ENCODE measurements at places on chromosomes 12 and 14. TPM values are rescaled to one million over a fixed set of nuclear protein-coding genes. Genes with fewer than 3 reads are reported as not detected.

The MRPL52 gene
- total RNA-seq = 76.7 TPM

The ANO4 gene
- not detected for total RNA-seq

The SLC17A8 gene
- total RNA-seq = not detected

The NACA gene
- 1,035 TPM for total RNA-seq

DNA sequence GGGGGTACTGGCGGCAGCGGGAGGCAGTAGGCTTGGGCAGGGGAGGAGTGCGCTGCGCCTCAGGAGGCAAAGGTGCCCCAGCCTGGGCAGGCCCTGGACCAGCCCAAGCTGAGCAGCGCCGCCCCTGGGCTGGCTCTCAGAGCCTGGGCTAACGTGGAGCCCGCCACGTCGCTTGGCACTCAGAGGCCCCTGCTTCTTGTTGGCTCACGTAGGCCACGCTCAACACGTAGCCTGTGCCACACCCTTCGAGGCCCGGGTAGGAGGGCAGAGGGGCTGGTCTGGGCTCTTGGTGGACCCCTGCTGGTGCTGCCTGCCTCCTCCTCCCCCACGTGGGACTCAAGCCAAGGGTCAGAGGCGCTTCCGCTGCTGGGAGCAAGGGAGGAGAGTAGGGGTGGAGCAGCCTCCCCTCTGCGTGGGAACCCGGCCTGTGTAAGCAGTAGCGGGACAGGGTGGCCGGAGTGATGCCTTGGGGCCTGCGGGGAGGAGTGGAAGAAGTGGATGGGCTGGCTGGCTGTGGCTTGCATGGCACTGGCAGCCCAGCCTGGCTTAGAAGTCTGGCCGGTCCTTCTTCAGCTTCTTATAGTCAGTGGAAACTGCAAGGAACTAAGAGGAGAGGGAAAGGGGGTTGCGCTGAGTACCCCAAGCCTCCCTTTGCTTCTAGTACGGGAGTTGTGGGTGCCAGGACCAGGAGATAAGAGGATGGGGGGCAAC lies 5.7 kb downstream of the SHMT2 start:
- H3K36me3 ChIP-seq = peaks cover 38% of the 10 kb centered on the region
- H3K4me1 ChIP-seq = peaks cover 22% of the 10 kb centered on the region
- peaks cover 6% of the 10 kb centered on the region for H3K27me3 ChIP-seq
- no peak overlapping the region for H3K4me3 ChIP-seq
- no peak overlapping the region for H3K27ac ChIP-seq

DNA sequence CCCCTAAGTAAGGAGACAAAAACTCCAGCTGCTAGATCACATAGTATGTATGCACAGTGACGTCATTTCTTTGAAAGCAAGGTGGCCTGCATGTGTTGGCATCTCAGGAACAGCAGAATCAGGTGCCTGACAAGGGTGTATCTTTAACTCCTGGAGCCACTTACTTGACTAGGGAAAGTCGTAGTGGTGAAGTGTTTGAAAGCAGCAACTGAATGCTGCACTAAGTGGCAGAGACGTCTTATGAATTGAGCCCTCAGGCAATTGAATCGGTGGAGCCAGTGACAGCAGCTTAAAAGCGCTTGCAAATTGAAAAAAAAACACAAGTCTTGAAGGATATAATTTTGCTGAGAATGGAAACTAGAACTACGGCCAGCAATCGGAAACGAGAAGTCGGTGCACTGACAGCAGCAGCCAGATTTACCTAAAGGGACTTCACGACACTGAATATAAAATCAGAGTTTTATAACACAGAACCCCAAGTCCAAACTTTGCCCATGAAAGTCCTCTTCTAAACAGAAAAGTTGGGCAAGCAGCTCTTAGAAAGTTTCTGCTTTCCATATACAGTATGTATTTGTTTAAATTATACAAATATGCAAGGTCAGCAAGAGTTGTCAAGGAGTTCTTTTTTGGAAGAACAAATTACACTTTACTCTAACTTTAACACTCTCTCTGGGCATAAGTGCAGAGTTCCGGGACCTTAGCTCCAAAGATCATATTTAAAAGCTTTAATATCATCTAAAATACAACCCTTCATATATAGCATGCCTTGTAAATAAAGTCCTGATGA lies 1.1 kb downstream of the IGF1 start:
- no peak for DNase-seq
- no peak overlapping the region for H3K27ac ChIP-seq
- H3K4me1 ChIP-seq = peaks cover 7% of the 10 kb centered on the region
- H3K4me3 ChIP-seq = no peak overlapping the region
- no peaks in the 10 kb centered on the region for H3K27me3 ChIP-seq

DNA sequence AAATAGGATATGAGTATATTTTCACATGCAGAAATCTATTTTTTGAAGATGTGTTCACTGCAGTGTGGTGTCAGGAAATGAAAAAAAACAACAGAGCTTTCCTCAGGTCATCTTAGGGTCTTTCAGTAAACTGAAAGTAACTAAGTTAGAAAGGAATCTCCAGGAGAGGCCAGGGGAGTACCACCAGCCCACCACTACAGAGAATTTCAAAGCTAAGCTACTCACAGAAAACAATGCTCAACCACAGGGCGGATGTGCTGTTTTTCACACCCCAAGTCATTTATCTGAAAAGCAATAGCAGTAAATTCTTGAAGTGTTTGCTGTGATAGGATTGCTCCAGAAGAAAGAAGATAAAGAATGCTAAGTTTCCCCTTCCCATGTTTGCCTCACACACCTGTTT lies 79.0 kb downstream of the IFNG start:
- no peak overlapping the region for H3K27ac ChIP-seq
- no peaks in the 10 kb centered on the region for H3K27me3 ChIP-seq
- no peaks in the 10 kb centered on the region for H3K4me1 ChIP-seq
- DNase-seq = no peak

DNA sequence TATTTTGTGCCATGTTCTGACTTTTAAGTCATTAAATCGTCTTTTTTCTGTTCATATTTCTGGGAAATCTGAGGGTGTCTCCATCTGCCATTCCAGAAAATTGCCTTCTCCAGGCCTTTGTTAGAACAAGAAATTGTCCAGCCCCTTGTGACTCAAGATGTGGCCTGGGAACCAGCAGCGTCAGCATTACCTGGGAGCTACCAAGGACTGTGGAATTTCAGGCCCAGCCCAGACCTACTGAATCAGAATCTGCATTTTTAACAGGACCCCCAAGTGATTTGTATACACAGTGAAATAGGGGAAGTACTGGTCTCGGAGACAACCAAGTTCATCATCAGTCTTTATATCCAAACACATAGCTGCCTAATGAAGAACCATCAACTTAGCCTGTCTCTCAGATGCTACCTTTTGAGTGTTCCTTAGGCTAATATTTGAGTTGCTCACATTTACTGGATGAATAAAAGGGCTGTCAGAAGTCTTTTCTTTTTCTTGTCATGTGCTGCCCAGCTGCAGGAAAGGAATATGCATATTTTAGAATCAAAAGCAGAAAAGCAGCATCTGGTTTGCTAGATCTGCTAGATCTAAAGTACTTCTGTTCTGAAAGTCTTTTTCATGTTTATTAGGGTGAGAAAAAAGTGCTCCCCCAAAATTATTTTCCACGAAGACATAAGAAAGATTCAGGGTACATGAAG lies 21.2 kb downstream of the GPHB5 start:
- H3K27me3 ChIP-seq = no peaks in the 10 kb centered on the region
- no peak overlapping the region for H3K27ac ChIP-seq
- no peaks in the 10 kb centered on the region for H3K4me1 ChIP-seq
- H3K36me3 ChIP-seq = no peaks in the 10 kb centered on the region

DNA sequence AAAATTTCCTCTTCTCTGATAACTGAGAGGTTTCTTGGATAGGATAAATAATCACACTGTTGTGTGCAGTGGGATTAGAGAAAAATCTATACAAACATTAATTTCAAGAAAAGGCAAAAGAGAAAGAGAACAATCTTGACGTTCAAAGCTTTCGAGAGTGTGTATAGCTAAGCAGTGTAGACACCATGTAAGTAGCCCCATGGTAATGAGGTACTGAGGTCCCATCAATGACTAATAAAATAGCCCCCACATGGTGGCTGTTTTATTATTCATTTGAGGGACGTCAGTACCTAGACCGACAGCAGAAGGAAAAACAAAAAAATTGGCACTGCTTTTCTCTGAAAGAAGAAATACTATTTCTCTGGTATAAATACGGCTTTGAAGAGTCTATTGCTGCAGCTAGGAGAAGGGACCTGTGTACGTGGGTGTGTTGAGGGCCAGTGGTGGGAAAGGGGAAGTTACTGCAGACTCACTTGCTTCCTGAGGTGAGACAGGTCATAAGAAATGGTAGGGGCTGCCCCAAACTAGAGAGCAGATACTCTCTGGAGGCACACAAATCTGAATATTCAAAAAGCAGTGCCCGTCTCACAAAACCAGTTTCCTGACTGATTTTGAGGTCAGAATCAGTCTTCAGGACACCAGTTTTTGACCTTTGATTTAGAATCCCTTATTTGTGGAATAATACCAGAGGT lies 339.8 kb downstream of the EMP1 start:
- no peaks in the 10 kb centered on the region for H3K36me3 ChIP-seq
- H3K4me3 ChIP-seq = no peak overlapping the region
- H3K4me1 ChIP-seq = no peaks in the 10 kb centered on the region
- no peak for DNase-seq

DNA sequence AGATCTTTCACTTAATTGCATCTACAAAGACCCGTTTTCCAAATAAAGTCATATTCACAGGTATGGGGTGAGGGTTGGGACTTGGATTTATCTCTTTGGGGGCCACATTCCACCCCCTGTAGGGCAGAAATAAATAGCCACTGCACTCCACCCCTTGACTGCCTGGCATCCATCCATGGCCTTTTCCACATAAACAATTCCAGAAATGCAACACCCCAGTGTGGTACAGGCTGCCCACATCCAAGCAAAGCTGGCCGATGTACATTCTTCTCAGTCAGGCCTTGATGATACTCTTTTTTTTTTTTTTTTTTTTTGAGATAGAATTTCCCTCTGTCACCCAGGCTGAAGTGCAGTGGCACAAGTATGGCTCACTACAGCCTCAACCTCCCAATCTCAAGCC lies 12.9 kb downstream of the DGLUCY start:
- H3K36me3 ChIP-seq = no peaks in the 10 kb centered on the region
- DNase-seq = no peak
- H3K27ac ChIP-seq = no peak overlapping the region
- H3K4me1 ChIP-seq = peaks cover 18% of the 10 kb centered on the region
- no peak overlapping the region for H3K4me3 ChIP-seq

DNA sequence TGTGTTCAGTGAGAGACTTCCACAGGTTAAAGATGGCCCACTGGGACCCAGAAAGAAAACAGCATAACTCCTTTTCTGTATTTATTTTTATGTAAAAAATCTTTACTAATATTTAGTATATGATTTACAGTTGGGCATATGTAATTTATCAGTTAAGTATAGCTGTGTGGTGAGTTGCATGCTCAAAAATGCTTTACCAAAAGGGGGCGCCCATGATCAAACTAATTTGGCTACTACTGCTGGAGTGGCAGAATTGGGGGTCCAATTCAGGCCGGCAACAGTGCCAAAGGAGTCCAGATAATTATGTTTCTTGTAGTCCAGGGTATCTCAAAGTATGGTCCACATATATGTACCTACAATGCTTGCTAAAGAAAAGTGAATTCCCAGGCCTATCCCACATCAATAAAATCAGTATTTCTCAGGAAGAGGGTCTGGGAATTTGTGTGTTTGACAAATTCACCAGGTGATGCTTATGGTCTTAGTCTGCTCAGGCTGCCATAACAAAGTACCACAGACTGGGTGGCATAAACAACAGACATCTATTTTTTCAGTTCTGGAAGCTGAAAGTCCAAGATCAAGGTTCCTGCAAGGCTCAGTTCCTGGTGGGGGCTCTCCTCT lies 152.0 kb downstream of the KTN1 start:
- H3K36me3 ChIP-seq = no peaks in the 10 kb centered on the region
- DNase-seq = no peak
- H3K4me1 ChIP-seq = peaks cover 19% of the 10 kb centered on the region
- H3K27ac ChIP-seq = no peak overlapping the region

DNA sequence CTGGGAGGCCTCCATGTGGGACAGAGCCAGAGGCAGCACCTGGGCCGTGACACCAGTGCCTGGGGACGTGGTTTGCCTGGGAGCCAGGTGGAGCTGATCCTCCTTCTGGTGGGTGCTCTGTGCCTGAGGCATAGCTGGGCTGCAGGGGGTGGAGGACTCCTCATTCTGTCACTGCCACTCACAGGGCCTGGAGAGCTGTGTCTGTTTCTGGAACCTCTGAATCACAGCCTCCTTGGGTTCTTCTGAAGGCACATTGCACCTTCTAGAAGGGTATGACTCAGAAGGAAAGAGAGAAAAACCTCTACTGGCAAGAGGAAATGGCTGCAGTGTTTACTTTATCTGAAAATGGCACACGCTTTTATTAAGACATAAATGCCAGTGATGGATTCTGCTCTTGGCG lies 659.8 kb downstream of the VRK1 start:
- no peak overlapping the region for H3K4me3 ChIP-seq
- no peaks in the 10 kb centered on the region for H3K36me3 ChIP-seq
- DNase-seq = no peak
- H3K4me1 ChIP-seq = no peaks in the 10 kb centered on the region

DNA sequence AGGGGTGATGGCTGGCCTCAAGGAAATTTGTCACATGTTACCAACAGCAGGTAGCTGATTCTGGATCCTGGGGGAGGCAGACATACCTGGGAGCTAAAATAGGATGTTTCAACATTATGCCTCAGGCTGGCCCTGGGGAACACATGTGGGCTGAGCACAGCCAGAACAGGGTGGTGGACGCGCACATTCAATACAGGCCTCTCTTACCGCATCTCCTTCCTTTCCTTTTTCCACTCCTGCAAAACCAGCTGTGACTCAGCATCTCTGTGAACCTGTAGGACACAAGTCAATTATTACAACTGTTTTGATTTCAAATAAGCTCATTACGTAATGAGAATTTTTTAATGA lies 61.0 kb downstream of the NT5DC3 start:
- no peaks in the 10 kb centered on the region for H3K27me3 ChIP-seq
- peak overlapping the region; percentile 63 for H3K27ac ChIP-seq
- H3K4me3 ChIP-seq = no peak overlapping the region
- H3K4me1 ChIP-seq = peaks cover 24% of the 10 kb centered on the region

GRCh38 chr12:20963762-20964161 lies 153.3 kb downstream of the SLCO1B3 start:
- no peaks in the 10 kb centered on the region for H3K36me3 ChIP-seq
- DNase-seq = no peak
- no peaks in the 10 kb centered on the region for H3K4me1 ChIP-seq
- H3K27ac ChIP-seq = no peak overlapping the region
- no peak overlapping the region for H3K4me3 ChIP-seq
